ENCODE measurements at places on chromosomes 2 and 18.

DNA sequence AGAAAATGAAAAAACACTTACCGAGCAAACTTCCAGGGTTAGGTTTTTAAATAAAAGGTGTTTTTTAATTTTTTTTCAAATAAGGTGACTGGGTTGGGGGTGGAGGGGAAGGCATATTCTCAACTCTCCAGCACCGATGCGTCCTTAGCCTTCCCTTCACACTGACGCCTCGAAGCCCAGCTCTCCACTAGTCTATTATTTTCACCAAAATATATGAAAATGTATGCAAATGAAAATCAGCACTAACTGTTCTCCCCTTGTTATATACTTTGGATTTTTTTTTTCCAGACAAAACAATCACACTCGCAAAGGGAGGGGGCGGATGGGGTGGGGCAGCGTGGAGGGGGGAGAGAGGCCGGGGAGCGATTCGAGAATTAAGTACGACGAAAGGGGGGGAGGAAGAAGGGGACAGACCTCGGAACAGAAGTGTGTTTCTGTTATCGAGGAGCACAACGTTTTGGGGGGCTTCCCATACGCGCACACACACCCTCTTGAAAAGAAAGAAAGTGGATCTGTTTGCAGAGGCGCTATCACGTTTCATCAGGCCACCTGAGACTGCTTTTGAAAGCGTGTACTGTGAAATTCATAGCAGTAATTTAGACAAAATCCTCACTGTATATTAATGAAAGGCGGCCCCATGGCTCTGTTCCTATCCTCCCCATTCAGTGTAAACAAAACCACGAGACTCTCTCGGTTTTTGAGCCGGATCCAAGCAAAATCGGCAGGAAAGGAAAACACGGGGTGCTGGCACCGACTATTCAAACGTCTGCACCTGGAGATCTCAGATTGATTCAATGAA lies 2.4 kb upstream of the POU3F3 start:
- DNase-seq: no peak

- DNase-seq: no peak
These were observed 7.8 kb upstream of the ETAA1 start for GRCh38 chr2:67389286-67389685.

DNA sequence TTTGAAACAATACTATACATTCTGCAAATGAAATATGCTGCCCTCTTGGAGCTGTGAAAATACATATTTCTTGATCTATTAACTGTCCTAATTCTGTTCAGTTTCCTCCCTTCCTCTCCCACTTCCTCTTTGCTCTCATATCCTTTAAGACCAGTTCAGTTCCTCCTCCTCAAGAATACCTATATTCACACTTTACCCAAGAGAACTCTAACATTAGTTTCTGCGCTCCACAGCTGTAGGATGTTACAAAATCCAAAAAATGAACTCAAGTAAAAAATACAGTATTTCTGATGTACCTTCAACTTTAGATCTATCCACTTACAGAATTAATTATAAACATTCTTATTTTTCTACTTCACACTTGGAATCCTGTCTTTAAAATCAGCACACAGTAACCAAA lies 5.4 kb downstream of the ITSN2 start:
- DNase-seq: no peak

GRCh38 chr2:109331081-109331480 lies 202.1 kb downstream of the SH3RF3 start:
- DNase-seq: no peak

- DNase-seq: no peak
These were observed 1597.9 kb upstream of the ACVR2A start for GRCh38 chr2:146246736-146247523.

- DNase-seq: no peak
These were observed 46.9 kb downstream of the LNPK start for GRCh38 chr2:175955136-175955535.

- no peak for DNase-seq
These were observed 42.4 kb upstream of the EFEMP1 start for GRCh38 chr2:55965966-55966365.

DNA sequence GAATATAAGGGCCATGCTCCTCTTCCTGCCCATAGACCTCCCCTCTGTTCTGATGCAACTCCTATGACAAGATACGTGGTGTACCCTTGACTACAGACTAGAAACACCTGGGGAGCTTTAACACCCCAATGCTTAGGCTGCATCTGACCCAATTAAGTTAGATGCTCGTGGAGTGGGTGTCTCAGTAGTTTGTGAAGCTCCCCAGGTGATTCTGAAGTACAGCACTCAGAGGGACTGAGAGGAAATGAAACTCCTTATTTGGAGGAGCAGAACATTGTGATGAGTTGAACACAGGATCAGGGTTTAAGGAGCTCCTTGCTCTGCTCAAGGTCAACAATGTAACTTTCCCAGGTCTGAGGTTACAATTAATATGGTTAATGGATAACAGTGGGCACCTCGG lies 80.3 kb upstream of the TTC39C start:
- DNase-seq: no peak
